Esophagus squamous epithelium (tissue), 5 donors: ENCODE measurements at places on chromosomes 12 and 14.

- no peak for DNase-seq
These were observed at the start of gene TMEM253 for GRCh38 chr14:21100931-21101330. TSS of gene TMEM253 (plus strand) at chr14:21101066. CDS start at chr14:21101344, 278 bp downstream.

- DNase-seq, result no peak
These were observed 65.9 kb upstream of the OTOGL start for GRCh38 chr12:80033448-80033847.

- no peak for DNase-seq
These were observed 18.1 kb downstream of the CLMN start for GRCh38 chr14:95301527-95302187.

DNA sequence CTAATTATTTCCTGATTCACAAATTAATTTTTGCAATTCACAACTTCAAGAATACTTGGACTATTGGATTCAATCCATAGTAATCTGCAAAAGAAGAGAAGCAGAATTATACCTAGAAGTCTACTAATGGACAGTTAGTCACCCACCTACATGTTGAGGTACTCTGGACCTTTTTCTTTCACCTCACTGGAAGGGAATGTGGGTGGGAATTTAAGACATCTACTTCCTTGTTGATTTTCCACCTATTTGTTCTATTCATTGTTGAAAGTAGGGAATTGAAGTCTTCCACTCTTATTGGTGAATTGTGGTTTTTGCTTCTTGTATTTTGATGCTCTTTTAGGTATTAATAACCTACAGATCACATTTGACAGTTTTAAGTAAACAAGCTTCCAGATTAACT is 11.0 kb downstream of the RESF1 start:
- DNase-seq, result no peak

DNA sequence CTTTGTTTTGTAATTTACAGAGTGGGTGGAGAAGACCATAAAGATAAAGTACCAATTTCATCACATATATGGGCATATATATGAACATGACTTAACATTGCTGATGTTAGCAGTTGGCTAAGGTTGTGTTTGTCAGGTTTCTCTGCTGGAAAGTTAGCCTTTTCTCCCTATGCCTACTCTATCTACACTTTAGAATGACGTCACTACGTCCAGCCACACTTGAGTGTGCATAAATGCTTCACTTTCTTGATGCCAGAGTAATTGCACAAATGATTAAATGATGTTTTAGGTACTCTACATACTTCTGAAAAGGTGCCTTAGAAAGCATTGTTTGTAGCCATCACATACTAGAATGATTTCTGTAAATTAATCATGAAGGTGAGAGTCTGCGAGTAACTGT is 759.2 kb upstream of the MGAT4C start:
- DNase-seq, result no peak

DNA sequence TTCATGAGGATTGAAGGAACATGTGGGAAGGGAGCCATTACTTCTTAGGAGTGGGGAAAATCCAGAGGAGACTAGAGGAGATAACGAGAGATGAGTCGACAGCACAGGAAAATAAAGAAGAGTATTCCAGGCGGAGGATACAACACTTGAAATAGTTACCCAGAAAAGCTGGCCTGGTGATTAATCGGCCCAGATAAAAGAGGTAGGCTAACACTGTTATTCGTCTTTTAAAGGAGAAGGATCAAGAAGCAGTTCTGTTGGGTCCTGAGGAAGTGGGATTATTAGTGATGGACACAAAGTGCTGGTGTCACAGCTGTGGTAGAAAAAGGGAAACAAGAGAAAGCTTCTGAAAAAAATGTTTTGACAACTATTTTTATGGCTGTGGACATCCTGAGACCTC is 425.3 kb downstream of the ZFP36L1 start:
- DNase-seq, result no peak

GRCh38 chr12:119661882-119662281 is 6.1 kb upstream of the PRKAB1 start:
- no peak for DNase-seq

DNA sequence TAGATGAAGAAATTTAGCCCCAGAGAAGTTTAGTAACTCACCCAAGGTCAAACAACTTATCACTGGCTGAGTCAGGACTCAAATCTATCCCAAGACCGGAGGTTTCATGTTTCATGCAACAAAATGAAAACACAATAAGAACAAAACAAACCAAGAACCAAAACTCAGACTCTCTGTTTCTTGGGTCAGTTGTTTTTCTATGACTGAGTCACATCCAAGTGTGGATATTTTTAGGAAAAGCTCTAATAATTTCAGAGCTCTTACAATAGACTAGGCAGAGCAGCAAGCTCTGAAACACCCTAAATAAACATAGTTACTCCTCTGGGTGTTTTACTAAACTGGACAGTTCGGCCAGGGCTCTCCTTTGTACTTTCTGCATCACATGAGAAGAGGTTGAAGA is 87.6 kb upstream of the PRB2 start:
- no peak for DNase-seq

DNA sequence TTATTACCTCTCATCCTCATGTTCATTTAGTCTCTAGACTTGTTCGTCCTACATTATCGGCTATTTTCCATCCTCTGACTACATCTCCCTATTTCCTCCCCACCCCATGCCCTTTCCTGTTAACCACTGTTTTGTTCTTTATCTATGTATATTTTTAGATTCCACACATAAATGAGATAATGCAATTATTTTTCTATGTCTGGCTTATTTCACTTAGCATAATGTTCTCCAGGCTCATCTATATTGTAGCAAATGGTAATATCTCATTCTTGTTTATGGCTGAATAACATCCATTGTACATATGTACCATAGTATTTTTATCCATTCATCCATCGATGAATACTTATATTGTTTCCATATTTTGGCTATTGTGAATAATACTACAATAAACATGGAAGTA is 84.6 kb upstream of the PTPRR start:
- no peak for DNase-seq

- DNase-seq, result no peak
These were observed 30.4 kb upstream of the PCNX4 start for GRCh38 chr14:60061371-60061770.

GRCh38 chr12:46404225-46404631 is 31.7 kb upstream of the SLC38A2 start:
- DNase-seq, result no peak

GRCh38 chr12:117243488-117243887 is 53.2 kb upstream of the FBXO21 start:
- DNase-seq, result no peak

DNA sequence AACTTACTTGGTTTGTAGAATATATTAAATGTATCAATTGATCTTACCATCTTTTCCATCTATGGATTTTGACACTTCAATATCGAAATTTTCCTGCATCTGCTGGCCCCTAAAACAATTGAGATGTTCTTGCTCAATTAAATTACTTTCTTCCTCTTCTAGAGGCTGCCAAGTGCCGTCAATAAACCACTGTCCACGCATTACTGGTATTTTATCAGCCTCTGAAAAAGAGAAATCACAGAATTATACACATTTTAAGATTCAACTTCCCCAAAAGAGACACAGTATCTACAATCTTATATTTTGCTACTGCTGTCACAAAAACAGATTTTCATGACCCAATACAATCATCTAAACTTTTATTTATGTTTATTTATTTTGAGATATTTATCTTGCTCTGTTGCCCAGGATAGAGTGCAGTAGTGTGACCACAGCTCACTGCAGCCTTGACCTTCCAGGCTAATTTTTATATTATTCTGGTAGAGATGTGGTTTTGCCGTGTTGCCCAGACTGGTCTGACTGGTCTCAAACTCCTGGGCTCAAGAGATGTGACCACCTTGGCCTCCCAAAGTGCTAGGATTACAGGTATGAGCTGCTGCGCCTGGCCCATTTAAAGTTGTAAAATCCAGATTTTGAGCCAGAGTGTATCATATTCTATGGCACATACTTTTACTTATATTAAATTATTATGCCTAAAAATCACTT is 49.3 kb downstream of the DDHD1 start:
- no peak for DNase-seq

GRCh38 chr12:60539592-60539991 is 943.8 kb downstream of the SLC16A7 start:
- DNase-seq, result no peak

DNA sequence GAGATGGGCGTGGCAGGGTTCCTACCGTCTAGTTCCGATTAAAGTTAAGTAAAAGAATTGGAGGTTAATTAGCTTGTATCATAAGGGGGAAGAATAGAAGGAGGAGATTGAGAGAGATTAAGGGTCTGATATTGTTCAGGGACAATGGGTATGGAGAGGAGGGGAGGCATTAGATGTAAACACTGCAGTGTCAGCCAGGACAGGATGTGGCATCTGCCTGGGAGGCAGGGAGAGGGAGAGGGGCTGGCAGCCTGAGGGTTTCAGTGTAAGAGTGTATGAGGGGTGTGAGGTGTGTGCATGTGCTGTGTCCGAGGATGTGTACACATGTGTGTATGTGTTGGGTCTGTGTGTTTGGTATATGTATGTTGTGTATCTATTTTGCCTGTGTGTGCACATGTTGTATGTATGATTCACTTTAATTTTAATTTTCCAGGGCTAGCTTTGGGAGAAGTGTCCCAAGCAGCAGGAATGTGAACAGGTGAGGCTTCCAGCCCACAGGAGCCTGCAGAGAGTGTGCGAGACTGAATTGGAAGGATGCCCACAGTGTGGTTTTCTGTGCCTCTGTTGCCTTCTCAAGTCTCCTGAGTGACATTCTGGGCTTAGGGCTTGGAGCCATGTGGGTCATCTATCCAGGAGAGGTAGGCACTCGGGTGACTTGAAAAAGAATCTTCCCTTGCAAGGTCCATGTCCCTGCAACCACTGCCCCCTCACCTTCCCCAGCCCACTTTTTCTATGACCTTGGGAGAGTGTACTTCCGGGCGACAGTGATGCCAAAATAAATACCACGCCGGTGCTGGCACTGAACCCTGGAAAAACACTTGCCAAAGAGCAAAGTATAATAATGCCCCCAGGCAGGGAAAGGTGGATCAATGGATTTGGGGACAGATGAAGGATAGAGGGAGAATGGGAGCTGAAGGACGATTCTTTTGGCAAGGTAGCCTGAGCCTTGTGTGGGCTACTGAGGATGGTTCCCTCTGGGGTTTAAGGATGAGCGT is 36.8 kb upstream of the DCD start:
- DNase-seq, result no peak

DNA sequence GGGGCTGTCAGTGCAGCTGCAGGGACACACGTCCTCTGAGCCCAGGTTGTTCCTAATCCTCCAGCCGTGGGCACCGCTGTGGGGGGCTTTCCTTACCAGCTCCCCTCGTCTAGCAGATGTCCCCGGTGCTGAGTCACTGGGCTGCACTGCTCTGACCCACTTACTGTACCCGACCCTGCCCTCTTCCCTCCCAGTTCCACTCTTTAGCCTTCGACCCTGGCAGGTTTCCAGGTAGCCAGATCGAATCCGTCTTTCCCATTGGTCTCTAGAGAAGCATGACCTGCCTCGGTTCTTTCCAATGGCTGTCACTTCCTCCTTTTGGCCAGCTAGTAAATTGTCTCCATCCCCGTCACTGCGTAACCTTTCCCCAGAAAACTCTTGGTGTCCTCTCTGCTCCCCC is 48.4 kb downstream of the ELK3 start:
- DNase-seq, result no peak

- no peak for DNase-seq
These were observed 57.0 kb downstream of the KIF26A start for GRCh38 chr14:104195361-104195760.

DNA sequence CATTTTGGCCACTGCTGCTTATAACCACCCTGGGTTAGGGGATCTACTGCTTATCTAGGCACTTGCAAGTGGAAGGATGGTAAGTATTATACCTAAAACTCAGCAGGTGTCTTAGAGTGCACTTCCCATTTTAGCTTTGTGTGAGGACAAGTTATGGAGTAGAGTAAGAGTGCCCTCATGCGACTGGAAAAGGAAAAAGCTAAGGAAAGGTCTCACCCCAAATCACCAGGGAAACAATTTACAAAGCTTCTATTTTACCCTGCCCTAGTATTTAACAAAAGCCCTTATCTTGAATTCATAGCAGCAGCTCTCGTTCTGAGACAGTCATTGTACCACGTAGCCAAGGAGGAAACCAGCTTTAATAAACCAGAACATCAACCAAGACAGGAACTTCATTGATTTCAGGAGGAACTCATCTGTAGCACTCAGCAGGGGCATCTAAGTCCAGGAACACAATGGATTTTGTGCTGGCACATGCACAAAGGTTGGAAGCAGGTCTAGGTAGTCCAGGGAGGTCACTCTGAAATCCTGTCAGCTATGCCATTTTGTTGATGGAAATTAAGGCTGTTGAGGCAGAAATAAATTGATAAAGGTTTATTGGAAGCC is 2.9 kb downstream of the RDH12 start:
- DNase-seq, result no peak

- no peak for DNase-seq
These were observed 24.3 kb downstream of the EMP1 start for GRCh38 chr12:13220838-13221237.

DNA sequence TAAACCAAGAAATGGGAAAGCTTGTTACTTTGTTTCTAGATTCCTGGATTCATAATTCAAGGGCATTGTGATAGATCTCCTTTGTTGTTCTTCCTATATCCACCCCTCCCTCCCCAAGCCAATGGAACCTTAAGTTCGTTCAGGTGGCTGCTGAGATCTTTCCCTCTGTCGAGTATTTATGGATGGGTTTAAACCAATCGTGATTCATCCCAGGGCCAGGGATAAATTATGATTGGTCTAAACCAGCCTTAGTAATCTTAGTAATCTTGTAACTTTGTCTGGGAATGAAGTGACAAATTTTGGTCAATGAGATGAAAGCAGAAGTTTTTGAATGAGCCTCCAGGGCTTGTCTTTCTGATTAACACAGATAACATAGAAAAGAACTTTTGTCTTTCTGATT is 56.1 kb upstream of the PCED1B start:
- no peak for DNase-seq

DNA sequence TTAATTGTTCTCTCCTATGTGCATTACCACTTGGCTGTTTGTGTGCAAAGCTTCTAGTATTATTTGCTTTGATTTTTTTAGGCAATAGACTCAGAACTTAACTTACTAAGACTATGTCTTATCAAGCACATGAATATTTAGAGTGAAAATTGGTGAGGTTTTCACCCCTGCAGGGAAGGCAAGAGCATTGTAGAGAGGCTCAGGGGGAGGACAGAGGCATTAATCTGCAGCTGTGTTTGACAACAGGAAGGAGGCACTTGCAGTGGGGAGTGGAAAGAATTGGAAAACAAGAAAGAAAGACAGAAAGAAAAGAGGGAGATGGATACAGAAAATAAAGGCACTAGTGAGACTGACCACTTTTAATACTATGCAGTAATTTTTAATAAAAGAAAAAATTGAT is 431.6 kb downstream of the PDZRN4 start:
- DNase-seq, result no peak

GRCh38 chr12:57210926-57211692 is 5.5 kb upstream of the NXPH4 start:
- DNase-seq, result no peak

- DNase-seq, result no peak
These were observed 91.6 kb downstream of the FOXN3 start for GRCh38 chr14:89325299-89325883.

DNA sequence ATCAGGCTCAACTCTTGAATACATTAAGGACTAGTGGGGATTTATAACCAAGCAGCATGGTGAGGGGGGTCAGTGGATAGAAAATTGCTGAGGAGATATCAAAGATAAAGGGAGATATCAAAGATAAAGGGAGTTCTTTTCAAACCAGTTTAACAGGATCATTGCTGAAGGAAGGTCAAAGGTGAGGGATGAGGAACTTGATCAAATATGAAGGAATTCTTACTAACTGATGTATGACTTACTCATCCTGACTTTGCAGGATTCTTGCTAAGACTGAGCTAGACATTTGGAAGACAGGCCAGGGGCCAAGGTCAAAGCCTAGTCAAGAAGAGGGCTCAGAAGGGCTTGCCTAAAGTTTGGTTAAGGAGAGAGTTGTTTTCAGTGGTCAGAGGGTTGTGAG is 4.8 kb downstream of the ABHD4 start:
- DNase-seq, result no peak

- no peak for DNase-seq
These were observed 46.6 kb upstream of the LRIG3 start for GRCh38 chr12:58966939-58967338.
